ENCODE measurements at places on chromosomes 7 and 10.
A peak's percentile ranks its signal among the peaks of the same experiment; 100 is the strongest.

DNA sequence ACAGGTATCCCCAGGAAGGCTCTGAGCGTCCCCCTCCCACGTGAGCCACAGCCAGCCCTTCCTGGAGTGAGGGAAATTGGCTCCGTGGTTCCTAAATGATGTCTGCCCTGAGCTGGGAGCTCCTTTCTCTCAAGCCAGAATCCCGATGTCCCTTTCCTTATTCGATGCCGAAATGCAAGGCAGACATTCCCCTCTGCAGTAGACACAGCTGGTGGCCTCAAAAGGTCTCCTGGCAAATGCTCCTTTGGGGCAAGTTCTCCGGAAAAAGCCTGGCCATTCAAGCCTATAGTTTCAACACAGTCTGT, 98.9 kb downstream of the HIP1 start:
- DNase-seq = peak; percentile 37

DNA sequence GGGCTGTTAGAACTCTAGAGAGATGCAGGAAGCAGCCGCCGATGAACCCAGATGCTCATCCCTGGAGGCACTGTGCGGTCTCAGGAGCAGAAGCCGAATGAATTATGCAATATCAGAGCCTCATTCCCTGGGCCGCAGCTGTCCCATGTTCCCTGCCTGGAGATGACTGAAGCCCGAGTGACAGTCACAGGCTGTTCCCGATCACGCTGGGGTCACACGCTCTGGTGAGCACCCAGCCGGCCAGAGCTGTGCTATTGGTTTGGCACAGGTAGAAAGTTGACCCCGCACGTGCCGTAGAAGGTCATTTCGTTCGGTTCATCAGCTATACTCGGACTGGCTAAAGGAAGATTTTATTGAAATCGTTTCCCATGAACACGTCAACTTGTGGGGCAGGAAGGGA, 140.5 kb upstream of the SH2B2 start:
- DNase-seq = no peak

GRCh38 chr10:663831-664251, 25.6 kb downstream of the DIP2C start:
- DNase-seq = no peak

- no peak for DNase-seq
These were observed 33.5 kb upstream of the RHOBTB1 start for GRCh38 chr10:60977161-60978122.

DNA sequence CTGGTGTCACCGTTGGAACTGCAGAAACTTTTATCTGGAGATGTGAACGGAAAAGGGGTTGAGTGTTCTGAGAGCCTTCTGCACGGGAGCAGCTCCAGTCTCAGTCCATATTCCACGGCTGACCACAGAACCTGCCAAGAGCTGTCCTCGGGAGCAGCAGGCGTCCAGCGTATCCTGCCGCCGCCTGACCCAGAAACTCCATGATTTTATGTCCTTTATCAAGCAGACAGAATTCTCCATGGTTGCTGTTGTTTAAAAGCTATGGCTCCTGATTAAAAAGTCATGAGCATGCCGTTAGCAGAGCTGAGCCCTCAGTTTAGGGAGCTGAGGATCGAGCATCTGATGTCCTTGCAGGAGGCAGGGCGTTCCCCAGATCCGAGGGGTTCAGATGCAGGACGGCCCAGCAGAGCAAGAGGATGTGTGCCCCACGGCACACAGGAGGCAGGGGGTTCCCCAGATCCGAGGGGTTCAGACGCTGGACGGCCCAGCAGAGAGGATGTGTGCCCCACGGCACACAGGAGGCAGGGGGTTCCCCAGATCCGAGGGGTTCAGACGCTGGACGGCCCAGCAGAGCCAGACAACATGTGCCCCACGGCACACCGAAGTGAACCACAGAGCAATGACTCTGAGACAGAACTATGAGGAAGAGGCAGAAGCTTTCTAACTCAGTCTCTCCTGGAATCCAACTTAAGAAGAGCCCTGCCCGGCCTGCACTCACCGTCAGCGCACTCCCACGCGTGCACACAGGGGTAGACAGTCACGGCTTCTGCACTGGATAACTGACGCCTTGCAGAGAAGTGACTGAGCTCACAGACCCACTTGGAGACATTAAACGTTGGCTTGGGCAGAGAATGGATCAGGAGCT, 96.4 kb downstream of the WDR37 start:
- no peak for DNase-seq

DNA sequence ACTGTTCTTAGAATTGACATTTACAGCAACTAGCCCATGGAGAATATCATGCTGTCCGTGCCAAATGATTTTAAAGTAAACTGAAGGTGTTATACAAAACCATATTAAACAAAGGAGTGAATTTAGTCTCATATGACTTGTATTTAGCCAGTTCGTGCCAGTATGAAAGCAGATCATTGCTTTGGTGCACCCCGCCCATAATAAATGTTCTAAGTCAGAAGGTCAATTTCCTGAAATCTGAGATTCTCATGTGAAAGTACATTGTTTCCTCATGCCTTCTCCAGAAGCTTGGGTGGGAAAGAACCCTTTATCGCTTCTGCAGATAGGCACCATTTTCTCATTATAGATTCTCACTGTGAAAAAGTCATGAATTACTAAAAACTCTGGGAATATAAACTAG, 106.4 kb downstream of the CAMK1D start:
- DNase-seq = peak; percentile 64
